GM23338 (cell line): ENCODE measurements at places on chromosomes 13 and 19. TPM values are rescaled to one million over a fixed set of nuclear protein-coding genes. Genes with fewer than 3 reads are reported as not detected.

The ZNF723 gene
- total RNA-seq: 0.59 TPM in 1 of 2 replicates, not detected in the other

DNA sequence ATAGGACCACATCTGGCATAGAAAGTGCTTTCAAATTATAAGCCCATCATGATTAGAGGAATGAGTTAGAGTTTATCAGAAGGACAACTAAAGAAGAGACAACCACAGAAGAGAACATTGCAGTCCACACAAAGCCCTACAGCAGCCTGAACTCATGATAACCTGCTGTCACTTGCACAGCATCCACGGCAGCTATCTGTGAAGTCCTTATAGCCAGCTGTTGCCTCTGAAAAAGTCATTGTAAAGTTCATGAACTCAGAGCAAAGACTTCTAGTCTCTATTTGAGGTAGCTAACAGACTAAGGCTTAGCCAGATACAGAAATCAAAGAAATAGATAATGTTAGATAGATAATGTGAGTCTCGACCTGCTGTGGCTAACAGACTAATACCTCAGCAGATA lies 450.0 kb downstream of the KLF5 start:
- DNase-seq: no peak

- DNase-seq: no peak
These were observed 291.4 kb downstream of the IRS2 start for GRCh38 chr13:109494925-109495369.

DNA sequence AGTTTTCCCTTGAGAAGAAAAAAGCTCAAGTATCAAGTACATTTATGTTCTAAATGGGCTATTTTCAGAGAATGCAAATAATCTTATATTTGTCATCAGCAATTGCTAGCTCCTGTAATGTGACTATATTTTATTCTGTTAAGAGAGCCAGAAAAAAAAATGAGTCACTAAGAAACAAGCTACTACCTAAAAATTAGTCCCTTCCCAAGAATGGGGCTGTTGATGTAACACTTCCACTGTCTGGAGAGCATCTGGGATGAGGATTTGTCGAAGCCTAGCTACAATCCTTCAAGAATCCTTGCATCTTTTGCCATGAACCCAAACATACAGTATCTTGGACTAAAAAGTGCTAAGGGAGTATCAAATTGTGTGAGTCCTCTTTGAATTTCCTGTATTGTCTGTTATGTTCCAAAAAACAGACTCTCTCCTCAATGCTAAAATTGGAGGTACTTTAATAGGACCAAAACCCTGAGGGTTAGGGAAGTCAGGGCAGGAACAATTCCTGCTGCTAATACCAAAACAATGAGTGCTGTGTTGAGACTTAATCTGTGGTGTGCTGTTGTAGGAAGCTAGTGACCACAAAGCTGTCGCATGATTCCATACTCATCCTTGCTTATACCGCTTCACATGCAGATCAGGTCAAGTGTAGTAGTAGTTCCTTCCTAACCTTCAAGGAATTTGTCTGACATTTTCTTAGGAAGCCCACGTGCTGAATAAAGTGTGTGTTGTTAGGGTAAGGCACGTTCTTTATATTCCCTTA lies 4.9 kb upstream of the ZC3H13 start:
- DNase-seq: no peak

The HOMER3 gene
- 23.5 and 38.4 TPM in 2 replicates for total RNA-seq

GRCh38 chr13:48890391-48890790 lies 85.3 kb upstream of the FNDC3A start:
- DNase-seq: no peak

The ZSCAN4 gene
- not detected in 2 replicates for total RNA-seq

GRCh38 chr19:40444825-40445312 lies 734 bp upstream of the SERTAD3 start:
- DNase-seq: no peak

GRCh38 chr19:8239528-8240273 lies 30.5 kb downstream of the CERS4 start:
- no peak for DNase-seq

GRCh38 chr13:20291037-20291436 lies 58.9 kb upstream of the GJB6 start:
- no peak for DNase-seq

DNA sequence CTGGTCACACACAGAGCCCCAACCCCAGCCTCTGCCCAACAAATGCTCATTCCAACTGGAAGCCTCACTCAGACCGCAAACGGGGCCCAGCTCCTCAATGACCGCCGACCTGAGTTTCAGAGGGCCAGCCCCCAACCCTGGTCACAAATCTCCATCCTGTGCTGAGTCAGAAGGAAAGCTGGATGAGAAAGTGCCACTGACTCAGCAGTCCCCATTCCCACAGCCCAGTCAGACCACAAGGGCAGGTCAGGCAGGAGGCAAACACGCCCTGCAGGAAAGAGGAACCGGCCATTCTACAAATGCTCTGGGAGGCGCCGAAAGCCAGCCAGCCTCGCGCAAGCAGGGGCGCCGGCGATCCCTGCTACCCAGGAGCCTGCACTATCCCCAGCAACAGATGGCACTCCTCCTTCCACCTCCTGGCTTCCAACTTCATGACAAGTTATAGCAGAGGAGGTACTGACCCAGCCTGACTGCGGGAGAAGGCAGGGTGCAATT lies 14.1 kb upstream of the PRKD2 start:
- no peak for DNase-seq

The SYNE4 gene
- 24.1 and 26.1 TPM in 2 replicates for total RNA-seq

- DNase-seq: no peak
These were observed 4.7 kb downstream of the IL17D start for GRCh38 chr13:20708216-20708615.

DNA sequence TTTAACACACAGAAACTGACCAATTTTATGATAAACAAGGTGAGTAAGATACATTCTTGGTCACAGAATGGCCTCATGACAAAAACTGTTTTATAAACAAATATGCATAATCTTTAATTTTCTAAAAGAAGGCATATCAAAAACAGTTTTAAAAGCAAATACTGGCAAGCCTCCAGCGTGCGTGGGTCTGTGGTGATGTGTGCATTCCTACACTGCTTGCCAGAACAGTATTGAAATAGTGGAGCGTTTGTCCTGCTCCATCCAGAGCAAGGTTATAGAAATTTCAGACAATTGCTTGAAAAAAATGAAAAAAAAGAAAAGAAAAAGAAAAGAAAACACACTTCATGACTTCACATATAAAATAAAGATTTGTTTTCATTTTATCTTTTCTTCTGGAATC lies 140.9 kb downstream of the MZT1 start:
- DNase-seq: no peak

DNA sequence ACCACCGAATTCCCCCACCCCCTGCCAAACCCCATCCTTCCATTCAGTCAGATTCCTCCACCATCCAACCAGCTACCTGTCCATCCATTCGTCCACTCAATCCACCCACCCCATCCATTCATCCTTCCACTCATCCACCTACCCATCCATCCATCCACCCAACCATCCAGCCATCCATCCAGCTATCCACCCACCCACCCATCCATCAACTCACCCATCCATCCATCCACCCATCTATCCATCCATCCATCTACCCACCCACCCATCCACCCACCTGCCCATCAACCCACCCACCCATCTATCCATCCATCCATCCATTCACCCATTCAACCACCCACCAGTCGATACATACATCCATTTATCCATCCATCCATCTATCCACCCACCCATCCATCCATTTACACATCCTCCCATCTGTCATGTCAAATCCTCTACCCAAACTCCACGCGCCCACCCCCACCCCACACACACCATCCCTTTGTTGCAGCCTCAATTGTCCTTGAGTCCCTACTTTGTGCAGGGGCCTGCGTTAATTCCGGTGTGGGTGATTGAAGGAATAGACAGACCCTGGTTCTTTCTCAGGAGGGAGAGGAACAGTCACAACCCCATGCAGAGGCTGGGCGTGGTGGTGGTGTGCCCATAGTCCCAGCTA lies 5.3 kb upstream of the SLC5A5 start:
- no peak for DNase-seq

GRCh38 chr19:55467236-55468053 lies 2.9 kb upstream of the C19orf85 start:
- DNase-seq: peak; percentile 80

The ACP7 gene
- total RNA-seq: 0.45 and 0.97 TPM in 2 replicates

- peak; percentile 48 for DNase-seq
These were observed 291.2 kb downstream of the DCT start for GRCh38 chr13:94188201-94188854.

DNA sequence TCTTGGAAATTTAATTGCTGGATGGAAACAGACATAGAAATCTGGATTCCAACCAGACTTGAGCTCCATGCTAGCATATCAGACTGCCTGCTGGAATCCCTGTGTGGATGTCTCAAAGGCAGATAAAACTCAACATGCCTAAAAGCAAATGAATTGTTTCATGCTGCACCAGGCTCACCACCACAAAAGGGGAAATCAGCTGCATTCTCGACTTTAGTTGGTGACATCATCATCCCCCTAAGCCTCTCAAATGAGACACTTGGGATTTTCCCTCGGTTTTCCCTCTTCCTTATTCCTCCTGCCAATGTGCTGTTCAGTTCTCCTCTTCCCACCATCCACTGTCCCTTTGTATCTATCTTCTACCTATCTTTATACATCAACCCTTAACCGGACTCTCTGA lies 134.3 kb downstream of the ZDHHC20 start:
- no peak for DNase-seq

The NALCN gene
- 0.04 and 0.87 TPM in 2 replicates for total RNA-seq

- peak; percentile 93 for DNase-seq
These were observed 7.1 kb upstream of the PDE4C start for GRCh38 chr19:18233224-18233825.

DNA sequence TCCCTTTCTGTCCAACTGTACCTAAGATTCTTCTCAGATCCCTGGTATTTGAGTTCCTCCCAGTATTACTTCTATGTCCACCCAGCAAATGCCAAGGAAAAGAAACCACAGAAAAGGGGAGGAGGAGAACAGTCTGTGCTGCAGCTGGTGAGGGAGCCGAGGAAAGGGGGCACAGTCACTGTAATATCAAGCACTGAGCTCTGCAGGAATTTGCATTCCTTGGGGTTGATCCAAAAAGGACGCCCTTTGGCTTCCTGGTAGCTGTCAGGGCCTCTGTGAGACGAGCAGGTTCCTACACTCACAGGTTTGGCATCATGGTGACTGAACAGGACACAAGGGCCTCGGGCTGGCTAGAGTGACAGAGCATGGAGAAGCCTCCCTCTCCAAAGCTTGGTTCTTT lies 273.4 kb downstream of the NHLRC3 start:
- DNase-seq: no peak

GRCh38 chr19:12868540-12869112 lies 12.6 kb downstream of the DNASE2 start:
- DNase-seq: peak; percentile 71

- DNase-seq: peak; percentile 18
These were observed 881 bp downstream of the ZNF20 start for GRCh38 chr19:12139269-12139668.

DNA sequence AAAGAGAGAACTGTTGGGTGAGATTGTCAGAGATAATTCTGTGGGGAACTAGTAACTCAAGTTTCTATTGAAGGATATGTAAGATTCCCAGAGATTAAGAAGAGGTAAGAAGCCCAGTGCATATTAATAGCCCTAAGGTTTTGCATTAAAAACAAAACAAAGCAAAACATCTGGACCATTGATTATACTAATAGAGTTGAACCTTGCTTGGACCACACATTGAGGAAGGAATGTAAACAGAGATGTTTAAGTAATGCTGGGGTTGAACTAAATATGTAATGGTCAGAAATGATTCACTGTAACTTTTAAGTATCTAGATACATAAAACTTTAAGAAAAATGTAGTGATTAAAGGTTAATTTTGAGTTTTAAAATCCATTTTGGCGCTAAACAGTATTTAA lies 1770.0 kb downstream of the PCDH9 start:
- DNase-seq: peak; percentile 14

The SIAH3 gene
- total RNA-seq: 0.17 and 0.35 TPM in 2 replicates

- peak; percentile 99 for DNase-seq
These were observed 25.3 kb downstream of the ZNF582 start for GRCh38 chr19:56367829-56368711.

GRCh38 chr19:41877916-41878905 lies 1.1 kb downstream of the CD79A start:
- no peak for DNase-seq

DNA sequence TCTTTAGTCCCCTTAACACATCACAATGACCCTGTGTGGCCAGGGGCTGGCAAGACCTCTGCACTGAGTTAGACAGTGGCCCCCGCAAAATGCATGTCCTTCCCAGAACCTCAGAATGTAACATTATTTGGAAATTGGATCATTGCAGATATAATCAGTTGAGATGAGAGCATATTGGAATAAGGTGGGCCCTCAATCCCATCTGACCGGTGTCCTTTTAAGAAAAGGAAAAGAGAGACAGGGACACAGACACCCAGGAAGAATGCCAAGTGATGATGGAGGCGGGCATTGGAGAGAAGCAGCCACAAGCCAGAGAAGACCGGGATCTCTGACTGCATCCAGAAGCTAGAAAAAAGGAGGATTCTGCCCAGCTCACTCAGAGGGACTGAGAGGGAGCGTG lies 1.8 kb downstream of the FAM187B start:
- DNase-seq: no peak

The GARIN5A gene
- 13.3 and 19.9 TPM in 2 replicates for total RNA-seq

- no peak for DNase-seq
These were observed 53.3 kb upstream of the C13orf46 start for GRCh38 chr13:114027046-114027715.

- no peak for DNase-seq
These were observed 28.7 kb downstream of the COL5A3 start for GRCh38 chr19:9981406-9982260.

GRCh38 chr19:13707915-13708314 lies 56.4 kb upstream of the MRI1 start:
- no peak for DNase-seq

- DNase-seq: peak; percentile 31
These were observed 12.7 kb upstream of the FREM2 start for GRCh38 chr13:38674208-38674607.

- DNase-seq: no peak
These were observed 18.8 kb downstream of the UBE2L5 start for GRCh38 chr13:30440910-30441703.

The PTH2 gene
- not detected in 2 replicates for total RNA-seq

DNA sequence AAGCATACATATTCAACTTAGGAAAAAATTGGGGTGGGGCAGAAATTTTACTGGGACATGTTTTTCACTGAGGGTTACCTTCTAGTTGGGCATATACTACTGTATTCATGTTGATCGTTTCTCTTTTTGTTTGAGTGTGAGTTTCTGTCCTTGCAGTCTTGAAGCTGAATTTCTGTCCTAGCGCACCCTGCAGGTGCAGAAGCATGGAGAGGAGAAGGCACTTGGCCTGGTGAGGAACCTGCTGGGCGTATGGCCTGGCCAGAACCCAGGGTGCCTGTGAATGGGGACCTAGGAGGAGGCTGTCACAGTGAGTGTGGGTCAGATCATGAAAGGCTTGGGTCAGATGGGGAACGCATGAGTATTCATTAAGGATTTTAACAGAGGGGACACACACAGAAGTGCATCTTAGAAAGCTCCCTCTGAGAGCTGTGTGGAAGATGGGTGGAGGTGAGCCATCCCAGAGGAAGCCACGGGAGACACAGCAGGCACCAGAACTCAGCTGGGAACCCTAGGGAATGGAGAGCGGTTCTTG lies 36.8 kb downstream of the SERP2 start:
- DNase-seq: no peak
